ENCODE measurements at places on chromosomes 2 and 18.

GRCh38 chr18:75369026-75369721 is 58.3 kb downstream of the SMIM21 start:
- no peak for DNase-seq

DNA sequence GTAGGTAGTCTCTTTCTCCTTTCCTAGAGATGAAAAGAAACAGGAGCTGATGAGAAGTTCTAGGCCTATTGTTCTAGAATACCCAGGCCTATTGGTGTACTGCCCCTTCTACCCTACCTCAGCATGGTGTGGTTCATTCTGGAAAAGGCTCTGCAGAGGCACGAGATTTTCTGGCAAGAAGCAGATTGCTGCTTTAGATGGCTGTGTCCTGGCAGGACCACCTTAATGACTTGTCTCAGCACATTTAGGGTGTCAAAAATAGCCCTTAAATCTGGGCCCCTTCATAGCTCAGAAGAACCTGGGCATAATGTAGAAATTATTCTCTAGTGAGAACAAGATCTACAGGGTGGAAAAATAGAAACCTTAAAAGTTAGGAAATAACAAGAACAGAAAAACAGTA is 87.9 kb downstream of the BCL2L11 start:
- peak; percentile 46 for DNase-seq

DNA sequence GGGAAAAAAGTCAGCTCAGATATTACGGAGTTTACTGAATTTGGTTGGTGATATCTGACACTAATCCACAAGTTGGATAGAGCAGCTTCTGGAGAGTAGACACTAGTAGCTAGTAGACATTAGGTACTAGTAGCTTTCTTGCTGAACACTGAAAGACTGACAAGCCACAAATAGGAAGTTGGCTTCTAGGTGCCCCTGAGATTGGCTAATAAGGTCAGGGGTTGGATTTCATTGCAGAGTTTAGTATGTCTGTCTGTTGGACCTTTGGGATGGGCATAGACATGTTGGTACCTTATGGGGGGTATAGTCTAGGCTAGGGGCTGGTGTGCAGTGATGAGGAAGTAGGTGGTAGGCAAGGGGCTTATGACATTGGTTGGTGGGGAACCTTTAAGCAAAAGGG is 164.9 kb upstream of the LRRTM1 start:
- no peak for DNase-seq

DNA sequence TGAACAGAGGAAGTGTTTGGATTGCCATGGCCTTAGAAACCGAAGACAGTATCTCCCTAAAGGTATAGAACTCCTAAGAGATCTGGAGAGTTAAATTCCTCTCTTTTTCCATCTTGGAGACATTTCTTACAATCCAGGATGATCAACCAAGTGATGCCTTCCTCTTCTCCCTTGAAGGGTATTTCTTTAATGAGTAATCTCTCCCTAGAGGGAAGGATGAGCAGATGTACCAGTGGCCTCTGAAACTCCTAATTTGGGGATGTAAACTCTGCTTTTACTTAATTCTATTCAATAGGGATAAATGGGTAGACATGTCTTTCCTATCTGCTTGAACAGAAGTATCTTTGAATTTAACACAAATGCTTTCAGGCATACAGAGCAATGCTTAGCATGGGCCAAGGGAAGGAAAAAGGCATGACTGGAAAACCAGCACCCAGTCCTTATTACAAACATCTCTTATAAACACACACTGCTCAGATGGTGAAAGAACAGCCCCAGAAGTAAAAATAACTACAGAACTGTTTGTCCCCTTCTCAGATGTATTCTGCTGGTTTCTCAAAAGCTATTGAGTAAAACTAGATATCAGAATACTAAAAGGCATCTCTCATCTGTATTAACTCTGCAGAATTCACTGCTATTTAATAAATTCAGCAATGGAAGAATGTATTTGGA is 4.7 kb upstream of the THNSL2 start:
- no peak for DNase-seq

GRCh38 chr2:190180313-190181122 is 118.0 kb upstream of the MSTN start:
- no peak for DNase-seq

DNA sequence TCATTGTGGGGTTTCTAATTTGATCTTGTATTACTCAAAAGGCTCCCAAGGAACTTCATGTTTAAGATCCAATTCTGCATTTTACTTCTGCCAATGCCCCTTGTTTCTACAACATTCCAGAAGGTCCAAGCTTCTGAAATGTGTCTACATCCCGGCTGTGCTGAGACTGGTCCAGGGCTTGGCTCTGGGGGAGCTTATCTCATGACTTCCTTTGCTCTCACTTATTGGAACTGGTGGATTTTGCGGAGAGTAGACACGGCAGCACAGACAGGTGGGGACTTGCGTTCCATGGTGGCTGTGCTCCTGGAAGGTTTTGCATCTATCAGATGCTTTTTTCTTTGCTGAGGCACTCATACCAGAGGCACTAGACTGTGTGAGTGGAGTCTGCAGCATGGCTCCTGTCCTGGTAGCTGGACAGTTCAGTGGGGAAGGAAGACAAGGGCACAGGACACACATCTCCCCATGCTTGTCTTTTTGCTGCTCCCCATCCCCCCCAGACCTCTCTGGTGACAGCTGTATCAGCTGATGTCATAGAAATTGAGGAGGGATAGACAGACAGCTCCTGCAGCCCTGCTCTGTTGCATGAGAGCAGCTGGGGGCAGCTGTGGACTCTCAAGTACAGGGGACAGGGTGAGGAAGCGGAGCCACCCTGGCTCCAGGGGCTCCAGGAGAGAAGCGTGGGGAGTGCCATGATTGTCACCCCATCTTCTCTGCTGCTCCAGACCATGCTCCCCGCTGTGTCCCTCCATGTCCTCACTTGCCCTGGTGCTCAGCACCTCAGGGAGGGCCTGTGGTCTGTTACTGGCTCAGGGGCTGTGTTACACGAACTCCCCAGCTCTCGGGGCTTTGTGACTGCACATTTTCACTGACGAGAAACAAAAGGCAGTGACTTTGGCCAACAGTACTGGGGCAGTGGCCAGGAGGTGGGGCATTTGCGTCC is 46.0 kb downstream of the ACAA2 start:
- no peak for DNase-seq

DNA sequence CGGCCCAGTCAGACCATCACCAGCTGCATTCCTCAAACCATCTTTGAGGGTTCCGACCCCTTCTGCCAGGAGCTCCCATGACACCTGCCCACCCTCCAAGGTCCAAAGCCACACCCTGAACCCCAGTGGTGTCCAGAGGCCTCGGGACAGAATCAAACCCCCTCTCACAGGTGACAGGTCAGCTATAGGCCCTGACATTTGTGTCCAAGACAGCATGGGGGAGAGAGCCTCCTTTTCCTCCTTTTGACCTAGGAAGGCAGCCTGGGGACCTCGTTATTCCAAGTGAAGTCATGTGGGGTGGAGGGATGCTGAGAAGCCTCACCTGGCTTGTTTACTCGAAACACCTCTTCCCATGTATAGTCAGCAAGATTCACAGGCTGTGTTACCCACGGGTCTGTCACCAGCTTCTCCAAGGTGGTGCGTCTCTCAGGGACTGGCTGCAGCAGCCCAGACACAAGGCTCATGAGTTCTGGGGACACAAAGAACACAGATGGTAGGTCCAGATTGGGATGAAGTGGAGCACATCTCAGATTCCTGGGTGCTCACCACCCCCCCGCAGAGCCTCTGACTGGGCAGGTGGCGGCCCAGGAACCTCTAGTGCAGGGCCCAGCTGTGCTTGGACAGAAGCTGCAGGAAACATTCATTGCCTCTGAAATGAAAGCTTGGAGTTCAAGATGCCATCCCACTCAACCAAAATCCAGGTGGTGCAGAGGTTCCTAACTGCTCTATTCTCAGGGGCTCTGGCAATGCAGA is 5.1 kb upstream of the MTERF4 start:
- DNase-seq = no peak
